Left ventricle myocardium inferior (tissue), 1 donor: ENCODE measurements at places on chromosomes 7 and 10. TPM values are rescaled to one million over a fixed set of nuclear protein-coding genes. Genes with fewer than 3 reads are reported as not detected.

The SH2D4B gene
- not detected for total RNA-seq

The RBM20 gene
- 101 TPM for total RNA-seq

The AGK gene
- total RNA-seq, result 37.8 TPM

The HEPACAM2 gene
- not detected for total RNA-seq

The PRKAG2 gene
- total RNA-seq, result 130 TPM

The JAKMIP3 gene
- 1.7 TPM for total RNA-seq

GRCh38 chr7:89773611-89774010 lies 380.7 kb upstream of the STEAP1 start:
- no peaks in the 10 kb centered on the region for H3K36me3 ChIP-seq
- H3K27ac ChIP-seq, result no peak overlapping the region
- H3K27me3 ChIP-seq, result no peaks in the 10 kb centered on the region
- no peaks in the 10 kb centered on the region for H3K4me1 ChIP-seq

DNA sequence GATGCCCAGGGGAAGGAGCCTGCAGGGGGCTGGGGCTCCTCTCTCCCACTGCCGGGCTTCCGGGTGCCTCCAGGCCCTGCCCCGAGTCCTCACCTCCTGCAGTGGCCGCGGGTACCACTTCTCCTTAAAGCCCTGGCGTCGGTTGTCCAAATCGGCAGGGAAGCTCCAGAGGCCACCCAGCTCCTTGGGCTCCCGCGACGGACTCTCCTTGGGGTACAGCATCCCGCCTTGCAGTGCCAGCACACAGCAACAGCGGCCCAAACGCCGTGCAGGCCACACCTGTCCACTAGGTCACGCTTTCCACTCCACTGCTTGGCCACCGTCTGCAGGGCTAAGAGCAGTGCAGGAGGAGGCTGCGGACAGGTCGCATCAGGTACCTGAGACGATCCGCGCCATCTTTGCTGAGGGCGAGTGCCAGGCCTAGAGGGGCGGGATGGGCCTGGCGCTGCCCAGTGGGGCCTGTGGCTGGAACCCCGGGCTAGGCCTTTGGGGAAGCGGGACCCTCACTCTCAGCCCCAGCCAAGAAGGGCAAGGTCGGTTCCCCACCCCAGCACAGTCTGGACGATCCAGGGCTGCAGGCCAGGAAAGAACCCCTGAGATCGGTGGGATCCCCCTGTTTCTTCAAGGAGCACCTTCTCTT lies 47.7 kb upstream of the ZNF479 start:
- H3K36me3 ChIP-seq, result no peaks in the 10 kb centered on the region
- H3K4me3 ChIP-seq, result no peak overlapping the region
- no peaks in the 10 kb centered on the region for H3K4me1 ChIP-seq
- H3K27me3 ChIP-seq, result no peaks in the 10 kb centered on the region
- no peak overlapping the region for H3K27ac ChIP-seq

DNA sequence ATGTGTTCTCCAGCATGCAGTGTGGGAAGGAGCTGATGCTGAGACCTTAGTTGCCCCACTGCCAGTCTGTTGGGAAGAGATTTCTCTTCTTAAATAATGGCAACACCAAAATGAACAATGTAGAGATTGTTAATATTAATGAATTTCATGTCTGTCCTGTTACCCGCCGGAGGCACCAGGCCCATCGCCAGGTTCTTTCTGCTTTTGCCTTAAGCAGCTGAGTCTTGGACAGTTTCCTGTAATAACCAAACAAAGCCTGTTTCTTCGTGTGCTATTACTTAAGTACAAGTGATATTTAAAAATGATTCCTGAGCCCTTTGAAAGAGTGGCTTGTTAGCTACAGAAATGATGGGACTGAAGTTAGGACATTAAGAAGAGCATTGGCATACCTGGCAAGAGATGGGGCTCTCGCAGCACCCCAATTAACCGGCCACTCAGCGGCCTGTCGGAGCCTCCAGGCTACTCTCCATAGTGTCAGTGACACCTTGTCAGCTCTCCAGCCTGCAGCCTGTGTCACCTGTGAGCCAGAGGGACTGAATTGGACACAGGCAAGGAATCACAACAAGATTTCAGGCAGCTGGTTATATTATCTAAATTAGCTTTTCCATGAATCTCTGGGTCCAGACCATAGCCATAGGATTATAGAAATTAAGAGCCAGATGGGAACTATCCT lies 142.0 kb downstream of the CELF2 start:
- H3K4me1 ChIP-seq, result peaks cover 83% of the 10 kb centered on the region
- H3K4me3 ChIP-seq, result no peak overlapping the region
- DNase-seq, result no peak
- H3K36me3 ChIP-seq, result no peaks in the 10 kb centered on the region

GRCh38 chr7:30917216-30917893 lies 5.7 kb downstream of the AQP1 start:
- H3K27ac ChIP-seq, result peak overlapping the region; percentile 92
- H3K4me3 ChIP-seq, result peak overlapping the region; percentile 70
- H3K4me1 ChIP-seq, result peaks cover 100% of the 10 kb centered on the region
- no peak for DNase-seq
- peaks cover 6% of the 10 kb centered on the region for H3K36me3 ChIP-seq

DNA sequence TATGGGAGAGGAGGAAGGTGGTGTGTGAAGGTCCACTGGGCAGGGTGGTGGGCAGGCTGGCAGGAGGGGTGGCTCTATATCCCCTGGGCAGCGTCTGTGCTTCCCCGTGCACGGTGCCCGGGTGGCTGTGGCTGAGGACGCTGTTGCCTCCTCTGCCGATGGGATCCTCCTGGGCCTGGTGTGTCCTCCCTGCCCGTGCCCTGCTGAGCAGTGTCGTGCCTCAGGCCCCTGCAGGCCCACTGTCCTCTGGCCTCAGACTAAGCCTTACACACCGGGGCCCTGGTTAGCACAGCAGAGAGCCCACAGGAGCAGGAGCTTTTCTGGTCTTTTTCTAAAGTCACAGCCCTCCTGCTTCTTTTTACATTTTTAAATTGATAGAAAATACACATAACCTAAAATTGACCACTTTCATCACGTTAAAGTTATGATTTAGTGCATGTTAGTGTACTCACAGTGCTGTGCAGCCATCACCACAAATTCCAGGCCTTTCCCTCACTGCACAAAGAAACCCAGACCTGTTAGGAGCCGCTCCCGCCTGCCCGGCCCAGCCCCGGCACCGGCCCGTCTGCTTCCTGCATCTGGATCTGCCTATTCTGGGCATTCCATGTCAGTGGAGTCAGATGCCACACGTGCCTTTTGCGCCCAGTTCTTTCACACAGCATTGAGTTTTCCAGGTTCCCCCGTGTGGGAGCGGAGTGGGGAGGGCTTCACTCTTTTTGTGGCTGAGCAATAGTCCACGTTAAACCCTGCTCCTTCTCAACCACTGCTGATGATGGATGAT lies 19.4 kb downstream of the PFKFB3 start:
- H3K36me3 ChIP-seq, result peaks cover 100% of the 10 kb centered on the region
- H3K4me1 ChIP-seq, result peaks cover 1% of the 10 kb centered on the region
- no peaks in the 10 kb centered on the region for H3K27me3 ChIP-seq
- no peak overlapping the region for H3K27ac ChIP-seq
- no peak overlapping the region for H3K4me3 ChIP-seq

DNA sequence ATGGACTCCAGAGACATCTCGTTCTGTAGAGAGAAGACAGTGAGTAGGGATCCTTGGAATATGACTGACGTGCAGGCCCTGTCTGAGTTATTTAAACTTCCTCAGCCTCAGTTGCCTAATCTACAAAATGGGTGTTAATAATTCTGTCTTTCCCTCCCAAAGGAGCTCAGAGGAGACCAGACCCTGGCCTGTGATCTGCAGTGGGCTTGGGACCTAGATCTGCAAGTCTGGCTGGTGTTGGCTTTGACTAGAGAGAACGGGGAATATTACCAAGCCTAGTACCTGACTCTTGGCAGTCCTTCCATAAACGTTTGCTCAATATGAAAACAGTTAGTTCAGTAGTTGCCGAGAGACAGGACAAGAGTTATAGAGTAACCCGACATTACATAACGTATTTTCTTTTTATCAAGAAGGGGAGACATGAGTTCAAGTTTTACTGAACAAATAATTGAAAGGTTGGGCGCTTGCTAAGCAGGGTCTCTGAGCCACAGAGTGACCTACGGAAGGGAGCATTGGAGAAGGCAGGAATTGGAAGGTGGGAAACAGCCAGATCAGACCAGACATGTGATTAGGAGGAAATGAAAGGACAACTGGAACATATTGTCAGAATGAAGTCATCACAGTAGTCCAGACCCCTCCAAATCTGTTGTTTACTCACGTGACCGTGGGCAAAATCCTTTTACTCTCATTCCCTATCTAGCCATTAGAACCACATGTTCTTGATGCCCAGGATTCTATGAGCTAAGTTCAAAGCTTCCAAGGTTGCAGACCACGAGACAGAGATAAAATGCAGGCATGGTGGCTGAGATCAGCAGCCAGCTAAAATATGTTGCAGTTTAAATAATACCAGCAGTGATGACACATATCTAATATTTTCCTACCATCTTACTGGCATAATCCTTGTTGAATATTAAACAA lies 10.9 kb upstream of the CYP3A4 start:
- DNase-seq, result no peak
- H3K27me3 ChIP-seq, result peaks cover 4% of the 10 kb centered on the region
- H3K4me3 ChIP-seq, result no peak overlapping the region
- no peak overlapping the region for H3K27ac ChIP-seq
- H3K4me1 ChIP-seq, result no peaks in the 10 kb centered on the region

GRCh38 chr10:129570185-129570584 lies 103.1 kb downstream of the MGMT start:
- no peaks in the 10 kb centered on the region for H3K4me1 ChIP-seq
- peaks cover 3% of the 10 kb centered on the region for H3K36me3 ChIP-seq
- H3K4me3 ChIP-seq, result no peak overlapping the region
- H3K27ac ChIP-seq, result no peak overlapping the region
- no peak for DNase-seq

DNA sequence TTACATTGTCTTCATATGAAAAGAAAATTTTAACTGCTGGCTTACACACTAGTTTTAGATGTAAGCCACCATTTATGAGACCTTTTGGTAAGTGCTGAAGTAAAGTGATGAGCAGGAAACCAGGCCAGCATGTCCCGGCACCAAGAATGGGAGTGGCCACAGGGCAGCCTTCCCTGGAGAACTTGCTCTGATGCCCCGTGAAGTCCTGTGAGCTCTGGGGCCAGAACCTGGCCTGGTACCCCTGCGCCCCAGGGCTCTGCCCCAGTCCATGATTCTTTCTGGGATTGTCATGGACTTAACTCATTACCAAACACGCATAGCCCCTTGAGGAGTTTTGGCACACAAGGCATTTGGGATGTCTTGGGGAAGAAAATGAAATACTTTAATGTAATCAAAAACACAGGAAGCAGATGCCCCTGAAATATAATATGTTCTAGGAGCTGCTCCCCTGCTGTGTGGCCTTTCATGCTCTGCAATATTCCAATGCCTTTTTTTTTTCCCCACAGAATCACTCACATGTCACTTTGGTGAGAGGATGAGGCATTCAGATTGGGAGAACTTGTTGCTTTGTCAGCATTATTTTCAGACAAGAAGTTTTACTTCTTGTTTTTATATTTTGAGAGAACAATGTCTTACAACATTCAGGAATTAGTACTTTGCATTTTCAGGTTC lies 53.1 kb upstream of the CXCL12 start:
- peak overlapping the region; percentile 36 for H3K27ac ChIP-seq
- H3K4me3 ChIP-seq, result no peak overlapping the region
- no peaks in the 10 kb centered on the region for H3K36me3 ChIP-seq
- no peaks in the 10 kb centered on the region for H3K4me1 ChIP-seq
- no peak for DNase-seq
- no peaks in the 10 kb centered on the region for H3K27me3 ChIP-seq

- H3K27ac ChIP-seq, result peak overlapping the region; percentile 35
- H3K27me3 ChIP-seq, result no peaks in the 10 kb centered on the region
- no peak overlapping the region for H3K4me3 ChIP-seq
- peaks cover 20% of the 10 kb centered on the region for H3K36me3 ChIP-seq
- peaks cover 30% of the 10 kb centered on the region for H3K4me1 ChIP-seq
- no peak for DNase-seq
Observed at GRCh38 chr10:50315424-50315823, 64.1 kb upstream of the ASAH2 start.

DNA sequence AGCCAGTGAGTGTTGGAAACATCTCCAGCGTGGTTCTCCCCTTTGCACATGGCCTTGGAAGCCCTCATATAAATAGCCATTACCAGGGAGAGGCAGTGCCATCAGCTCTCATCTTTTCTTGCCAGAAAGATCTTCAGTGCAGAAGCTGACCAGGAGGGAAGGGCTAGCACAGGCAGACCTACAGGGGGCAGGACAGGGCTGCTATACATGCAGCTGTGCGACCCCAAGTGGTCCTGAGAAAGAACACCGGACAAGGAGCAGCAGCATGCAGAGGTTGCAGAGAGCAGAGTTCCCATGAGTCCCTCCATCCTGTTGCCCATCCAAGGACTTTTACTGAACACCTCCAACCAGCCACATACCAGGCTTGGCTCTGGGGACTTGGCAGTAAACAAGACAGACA lies 17.1 kb downstream of the GRID1 start:
- DNase-seq, result no peak
- H3K4me1 ChIP-seq, result peaks cover 25% of the 10 kb centered on the region
- no peak overlapping the region for H3K27ac ChIP-seq
- no peak overlapping the region for H3K4me3 ChIP-seq

DNA sequence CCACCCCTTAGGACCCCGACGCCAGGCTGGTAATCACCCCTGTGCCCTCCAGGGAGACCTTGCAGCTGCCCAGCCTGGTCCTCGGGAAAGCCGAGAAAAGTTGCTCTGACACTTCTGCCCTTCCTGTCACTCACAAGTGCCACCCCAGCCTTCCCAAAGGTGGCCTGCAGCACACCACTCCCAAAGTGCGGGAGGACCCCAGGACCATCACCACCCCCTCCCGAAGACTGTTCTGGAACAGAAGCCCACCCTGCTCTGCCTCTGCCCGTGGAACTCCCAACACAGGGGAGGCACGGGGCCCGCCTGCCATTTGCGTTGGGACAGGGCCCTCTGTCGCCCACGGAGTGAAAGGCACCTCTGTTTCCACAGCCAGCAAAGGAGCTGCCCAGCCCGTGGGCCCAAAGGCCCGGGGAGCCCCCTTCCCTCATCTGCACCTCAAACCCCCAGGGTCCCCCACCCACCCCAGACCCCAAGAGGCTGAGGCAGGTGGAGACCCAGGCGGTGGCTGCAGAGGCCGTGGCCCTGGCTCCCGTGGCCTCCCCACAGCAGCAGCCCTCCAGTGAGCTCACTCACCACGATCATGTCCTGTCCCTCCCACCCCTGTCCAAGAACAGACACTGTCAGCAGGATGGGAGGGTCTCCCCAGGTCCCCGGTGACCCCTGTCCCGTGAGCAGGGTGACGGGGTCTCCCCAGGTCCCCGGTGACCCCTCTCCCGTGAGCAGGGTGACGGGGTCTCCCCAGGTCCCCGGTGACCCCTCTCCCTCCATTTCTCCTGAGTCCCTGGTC lies 47.8 kb upstream of the PPP2R2D start:
- H3K4me3 ChIP-seq, result no peak overlapping the region
- no peaks in the 10 kb centered on the region for H3K4me1 ChIP-seq
- H3K27me3 ChIP-seq, result peaks cover 63% of the 10 kb centered on the region
- no peak overlapping the region for H3K27ac ChIP-seq

DNA sequence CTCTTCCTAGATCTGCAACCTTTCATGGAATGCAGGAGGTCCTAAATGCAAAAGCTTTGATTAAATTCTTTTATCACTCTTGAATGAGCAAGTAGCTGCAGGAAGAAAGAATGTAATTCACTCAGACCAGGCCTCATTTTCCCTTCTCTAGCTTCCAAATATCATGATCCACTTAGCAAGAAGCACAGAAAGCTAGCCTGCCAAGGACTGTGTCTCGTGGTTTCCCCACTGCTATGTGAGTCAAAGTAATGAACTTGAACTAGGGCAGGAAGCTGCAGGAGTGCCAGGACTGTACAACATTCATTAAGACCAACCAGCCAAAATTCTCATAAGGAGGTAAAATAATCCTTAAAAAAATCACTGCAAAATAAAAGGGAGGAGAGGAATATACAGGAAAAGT lies 379.2 kb downstream of the CALN1 start:
- H3K4me1 ChIP-seq, result peaks cover 26% of the 10 kb centered on the region
- peak; percentile 25 for DNase-seq
- H3K36me3 ChIP-seq, result no peaks in the 10 kb centered on the region
- peak overlapping the region; percentile 73 for H3K27ac ChIP-seq
- H3K27me3 ChIP-seq, result no peaks in the 10 kb centered on the region
